Hematopoietic multipotent progenitor cell treated with erythropoietin and hydrocortisone succinate and interleukin-3 and kit ligand, for 8 days (in vitro differentiated cells): ENCODE measurements at places on chromosomes 3 and 15.

- DNase-seq = peak; percentile 61
Observed at GRCh38 chr3:194089357-194090177, 46.4 kb upstream of the HES1 start.

DNA sequence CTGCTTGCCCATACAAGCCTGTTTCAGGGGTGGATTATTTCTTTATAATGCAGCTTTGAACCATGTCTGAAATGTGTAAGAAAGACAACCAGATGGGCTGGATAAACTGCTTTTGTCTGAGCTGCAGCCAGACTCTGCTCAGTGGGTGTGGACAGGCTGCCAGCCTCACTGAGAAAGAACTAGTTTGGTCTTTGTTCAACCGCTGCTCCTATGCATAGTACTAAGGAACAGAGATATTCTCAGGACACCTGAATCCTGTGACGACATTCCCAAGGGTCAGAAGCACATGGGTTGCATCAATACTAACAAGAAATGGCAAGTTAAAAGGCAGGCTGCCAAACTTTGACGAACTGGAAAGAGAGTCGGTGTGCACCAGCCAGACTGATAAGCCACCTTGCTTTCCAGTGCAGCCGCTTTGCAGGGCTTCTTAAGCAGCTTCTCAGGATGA is 57.2 kb downstream of the PLD1 start:
- DNase-seq = peak; percentile 75

- DNase-seq = no peak
Observed at GRCh38 chr3:78048698-78049097, 1008.8 kb downstream of the ROBO2 start.

- no peak for DNase-seq
Observed at GRCh38 chr15:62822228-62822627, 220.3 kb upstream of the TPM1 start.

DNA sequence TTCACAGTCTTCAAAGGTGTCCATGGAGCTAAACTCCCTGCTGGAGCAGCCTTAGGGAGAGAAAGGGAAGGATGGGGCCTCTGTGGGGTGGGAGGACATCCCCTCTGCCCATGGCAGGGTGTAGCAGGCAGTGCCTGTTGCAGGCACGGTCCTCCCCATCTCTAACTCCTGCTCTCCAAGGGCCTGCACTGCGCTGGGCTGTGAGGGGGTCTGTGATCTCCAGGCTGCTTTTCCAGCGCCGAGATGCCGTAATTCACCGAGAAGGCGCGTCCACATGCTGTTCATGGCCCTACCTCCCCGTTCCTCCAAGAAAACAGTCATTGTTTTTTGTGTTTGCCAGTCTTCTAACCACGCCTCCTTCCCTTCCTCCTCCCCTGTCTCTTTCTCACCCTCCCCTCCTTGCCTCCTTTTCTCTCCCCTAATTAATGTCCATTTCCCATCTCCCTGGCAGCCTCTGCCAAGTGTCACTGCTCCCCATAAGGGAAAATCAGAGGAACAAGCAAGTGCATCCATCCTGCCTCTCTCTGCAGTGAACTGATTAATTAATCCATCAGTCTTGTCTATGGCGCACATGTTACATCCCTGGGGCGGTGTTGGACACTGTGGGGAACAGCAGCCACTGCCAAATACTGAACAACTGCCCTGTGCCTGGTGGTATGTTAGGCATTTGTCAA is 17.7 kb upstream of the LAMP3 start:
- DNase-seq = no peak

DNA sequence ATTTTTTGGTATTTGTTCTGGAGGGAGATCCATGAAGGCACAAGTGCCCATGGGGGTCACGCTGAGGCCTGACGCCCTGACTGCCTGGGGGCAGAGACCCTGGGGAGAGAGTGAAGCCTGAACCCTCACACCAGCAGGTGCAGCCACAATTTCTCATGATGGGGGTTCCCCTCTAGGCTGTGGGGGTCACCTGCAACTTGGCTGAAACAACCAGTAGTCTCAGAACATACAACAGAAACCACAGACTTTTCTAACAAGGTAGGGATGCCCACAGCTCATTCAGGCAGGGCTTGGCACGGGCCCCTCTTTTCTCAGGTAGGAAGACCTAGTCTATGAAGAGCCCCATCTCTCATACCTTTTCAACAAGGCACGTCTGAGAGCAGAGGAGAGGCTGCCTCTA is 245.1 kb downstream of the ADAMTS17 start:
- no peak for DNase-seq

- no peak for DNase-seq
Observed at GRCh38 chr15:68204776-68205557, at the start of gene CALML4. CALML4 (minus strand) TSS chr15:68205332; CDS start chr15:68205247, 85 bp downstream.

GRCh38 chr15:99165956-99166689 is 61.2 kb downstream of the SYNM start:
- no peak for DNase-seq

DNA sequence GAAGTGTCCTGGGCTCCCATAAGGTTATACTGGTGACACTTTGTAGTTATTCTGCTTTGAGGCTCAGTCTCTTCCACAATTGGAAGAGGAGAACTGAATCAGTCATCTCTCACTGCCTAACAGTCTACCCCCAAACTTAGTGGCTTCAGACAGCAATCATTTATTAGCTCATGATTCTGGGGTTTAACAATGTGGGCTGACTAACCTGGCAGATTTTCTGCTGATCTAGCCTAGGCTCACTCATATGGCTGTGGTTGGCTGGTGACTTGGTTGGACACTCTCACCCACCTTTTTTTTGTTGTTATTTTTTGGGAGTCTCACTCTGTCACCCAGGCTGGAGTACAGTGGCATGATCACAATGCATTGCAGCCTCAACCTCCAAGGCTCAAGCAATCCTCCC is 7.1 kb downstream of the GPD1L start:
- DNase-seq = no peak

DNA sequence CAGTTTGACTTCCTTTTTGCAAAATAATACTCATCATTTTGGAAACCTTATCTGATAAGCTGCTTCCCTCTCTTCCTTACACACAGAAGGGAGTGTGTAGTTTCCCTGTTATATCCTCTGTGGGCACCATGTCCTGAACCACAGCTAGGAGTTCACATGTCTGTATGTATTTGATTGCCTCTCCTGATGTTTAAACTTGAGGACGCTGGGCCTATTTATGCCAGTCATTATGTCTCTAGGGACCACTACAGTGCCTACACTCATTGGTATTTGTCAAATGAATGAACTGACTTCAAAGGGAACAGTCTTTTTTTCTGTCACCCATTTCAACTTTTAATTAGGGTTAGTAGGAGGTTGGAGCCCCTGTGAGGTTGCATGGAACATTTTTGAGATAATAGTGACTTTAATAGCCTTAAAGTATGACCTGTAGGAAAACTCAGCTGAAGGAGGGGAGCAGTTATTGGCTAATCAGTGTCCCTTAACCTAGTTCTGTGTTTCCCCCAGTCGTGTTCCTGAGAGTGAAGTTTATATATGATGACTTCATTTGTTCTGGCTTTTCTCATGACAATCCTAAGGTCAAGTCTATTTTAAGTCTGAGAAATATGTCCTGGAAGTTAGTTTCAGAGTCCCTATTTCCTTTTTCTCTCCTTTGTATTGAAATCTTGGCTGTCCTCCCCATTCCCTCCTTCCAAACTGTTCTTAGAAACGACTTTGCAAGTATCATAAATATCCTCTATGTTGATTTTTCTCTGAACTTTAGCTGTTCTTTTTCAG is 28.9 kb downstream of the PDE8A start:
- no peak for DNase-seq

GRCh38 chr3:143307613-143308183 is 188.1 kb downstream of the CHST2 start:
- DNase-seq = peak; percentile 91

GRCh38 chr3:171790898-171791691 is 19.2 kb downstream of the PLD1 start:
- no peak for DNase-seq

DNA sequence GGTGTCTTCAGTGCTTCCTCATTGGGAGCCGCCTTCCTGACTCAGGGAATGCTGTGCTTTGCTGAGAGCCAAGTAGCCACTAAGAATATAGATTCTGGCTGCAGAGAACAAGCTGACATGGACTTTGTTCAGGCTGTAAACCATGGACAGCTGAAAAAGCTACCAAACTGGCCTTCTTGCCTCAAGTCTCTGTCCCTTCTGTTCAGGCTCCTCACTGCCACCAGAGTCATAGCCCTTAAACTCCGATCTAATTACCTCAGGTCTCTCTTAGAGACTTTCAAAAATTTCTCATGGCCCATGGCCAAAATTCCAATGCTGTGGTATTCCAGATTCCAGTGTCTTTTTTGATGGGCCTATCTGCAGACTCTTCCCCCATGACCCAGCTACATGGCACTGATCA is 19.4 kb upstream of the PTX3 start:
- no peak for DNase-seq

GRCh38 chr3:100076731-100077529 is 37.4 kb downstream of the FILIP1L start:
- no peak for DNase-seq

DNA sequence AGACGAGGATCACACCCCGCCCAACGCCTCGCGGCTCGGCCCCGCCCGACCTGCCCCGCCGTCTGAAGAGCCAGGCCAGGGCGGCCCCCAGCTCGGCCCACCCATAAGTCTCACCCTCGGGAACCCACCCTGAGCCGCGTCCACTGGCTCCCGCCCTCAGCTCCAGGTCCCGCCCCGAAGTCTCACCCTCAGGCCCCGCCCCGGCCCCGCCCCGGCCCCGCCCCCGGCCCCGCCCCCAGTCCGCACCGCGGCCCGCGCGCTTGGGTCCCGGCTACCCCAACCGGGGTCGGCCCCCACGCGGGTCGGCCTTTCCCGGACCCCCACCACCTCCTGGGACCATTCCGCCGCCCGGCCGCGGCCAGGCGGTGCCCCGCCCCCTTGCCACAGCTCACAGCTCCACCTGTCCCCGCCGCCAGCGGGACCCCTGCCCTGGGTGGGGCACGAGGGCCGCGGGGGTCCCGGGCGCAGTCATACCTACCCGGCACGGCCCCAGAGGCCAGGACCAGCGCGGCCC is 489 bp downstream of the CSPG5 start:
- peak; percentile 55 for DNase-seq

- DNase-seq = no peak
Observed at GRCh38 chr3:13515786-13516759, 32.9 kb upstream of the FBLN2 start.
